ENCODE measurements at places on chromosomes 12 and 14.

- no peak for DNase-seq
Measured at GRCh38 chr14:38108681-38109080, 99.0 kb upstream of the SSTR1 start.

DNA sequence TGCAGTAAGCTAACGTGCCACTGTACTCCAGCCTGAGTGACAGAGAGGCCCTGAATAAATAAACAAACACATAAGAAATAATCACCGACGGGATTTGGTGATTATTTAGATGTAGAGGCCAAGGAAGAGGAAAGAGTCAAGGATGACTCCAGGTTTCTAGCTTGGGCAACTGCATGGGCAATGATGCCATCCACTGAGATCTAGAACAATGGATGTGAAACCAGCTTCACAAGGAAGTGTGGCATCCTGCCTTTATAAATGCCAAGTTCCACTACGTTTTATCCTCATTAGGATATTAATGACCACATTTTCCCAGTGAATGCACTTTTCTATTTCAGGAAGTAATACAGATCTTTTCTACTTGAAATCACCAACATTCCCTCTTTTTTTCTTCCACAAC lies 10.9 kb upstream of the PTGER2 start:
- no peak for DNase-seq

DNA sequence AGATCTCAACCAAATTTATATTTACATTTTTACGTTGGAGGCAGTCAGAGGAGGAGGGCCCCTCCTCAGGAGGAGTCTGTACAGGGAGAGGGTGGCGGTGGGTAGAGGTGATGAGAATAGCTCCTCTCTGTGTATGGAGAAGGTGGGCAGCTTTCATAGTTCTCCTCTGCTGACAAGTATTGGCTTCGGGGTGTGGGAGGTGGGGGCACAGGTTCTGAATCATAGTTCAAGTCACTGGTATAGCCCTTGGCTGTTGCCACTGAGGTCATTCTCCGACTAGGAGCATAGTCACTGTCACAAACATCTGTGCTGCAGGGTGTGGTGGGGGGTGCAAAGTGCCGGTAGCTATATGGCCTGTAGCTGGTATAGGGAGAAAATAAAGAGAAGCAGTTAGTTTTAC lies 50.3 kb downstream of the BCL2L14 start:
- no peak for DNase-seq

- DNase-seq, result no peak
Measured at GRCh38 chr12:93536111-93536765, 36.2 kb upstream of the SOCS2 start.

- no peak for DNase-seq
Measured at GRCh38 chr12:59398164-59398563, 197.7 kb upstream of the SLC16A7 start.

- DNase-seq, result no peak
Measured at GRCh38 chr14:54256156-54256555, 140.7 kb upstream of the CDKN3 start.

DNA sequence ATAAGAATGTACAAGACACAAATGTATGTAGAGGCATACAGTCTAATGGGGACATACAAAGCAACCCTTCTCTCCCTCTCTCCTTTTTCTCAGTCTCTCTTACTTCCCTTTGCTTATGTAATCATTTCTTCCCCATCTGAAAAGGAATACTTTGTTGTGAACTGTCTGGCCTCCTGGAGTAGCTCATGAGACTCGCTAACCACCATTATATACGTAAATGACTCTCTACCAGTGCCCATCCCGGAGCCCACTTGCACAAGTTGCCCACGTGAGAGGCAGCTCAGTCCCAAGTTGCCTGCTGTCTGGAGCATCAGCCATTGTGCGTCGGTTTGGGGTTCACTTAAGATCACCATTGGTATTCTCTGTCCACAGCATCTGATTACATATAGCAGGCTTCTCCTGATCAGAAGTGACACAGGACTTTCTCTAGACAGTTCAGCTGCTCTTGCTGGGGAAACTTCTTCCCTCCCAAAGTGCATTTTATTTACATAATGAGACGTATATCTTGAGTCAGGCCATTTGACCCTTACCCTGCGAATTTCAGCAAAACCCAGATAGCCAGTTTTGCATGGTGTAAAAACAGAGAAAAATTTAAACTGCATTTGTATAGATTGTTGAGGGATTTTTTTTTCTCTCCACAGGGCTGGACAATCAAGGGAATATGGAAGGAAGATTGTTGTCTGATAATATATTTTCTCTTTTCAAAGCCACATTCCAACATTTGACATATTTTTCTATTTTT lies 220.7 kb upstream of the EGLN3 start:
- DNase-seq, result no peak

- DNase-seq, result no peak
Measured at GRCh38 chr14:90691627-90692026, 124.6 kb downstream of the TTC7B start.

- no peak for DNase-seq
Measured at GRCh38 chr12:129903092-129903945, 506 bp downstream of the TMEM132D start.

GRCh38 chr14:35326375-35326774 lies 34.2 kb downstream of the PSMA6 start:
- no peak for DNase-seq

- DNase-seq, result no peak
Measured at GRCh38 chr14:64324461-64324860, 30.3 kb upstream of the ESR2 start.

GRCh38 chr12:4270016-4270830 lies 3.3 kb upstream of the CCND2 start:
- peak; percentile 39 for DNase-seq

- DNase-seq, result no peak
Measured at GRCh38 chr12:104219361-104219892, 3.8 kb downstream of the TXNRD1 start.

GRCh38 chr12:115956236-115956635 lies 321.3 kb downstream of the MED13L start:
- DNase-seq, result no peak

GRCh38 chr14:58082011-58082410 lies 70.0 kb downstream of the ARMH4 start:
- DNase-seq, result no peak

- peak; percentile 50 for DNase-seq
Measured at GRCh38 chr12:6363330-6364043, 11.9 kb downstream of the SCNN1A start.

GRCh38 chr12:94616203-94616729 lies 34.1 kb downstream of the TMCC3 start:
- DNase-seq, result no peak

- no peak for DNase-seq
Measured at GRCh38 chr12:57138526-57139272, 8.7 kb downstream of the LRP1-AS start.

GRCh38 chr14:67493092-67493717 lies 4.7 kb upstream of the TMEM229B start:
- DNase-seq, result no peak

- no peak for DNase-seq
Measured at GRCh38 chr14:94303111-94303510, 10.0 kb upstream of the SERPINA10 start.

DNA sequence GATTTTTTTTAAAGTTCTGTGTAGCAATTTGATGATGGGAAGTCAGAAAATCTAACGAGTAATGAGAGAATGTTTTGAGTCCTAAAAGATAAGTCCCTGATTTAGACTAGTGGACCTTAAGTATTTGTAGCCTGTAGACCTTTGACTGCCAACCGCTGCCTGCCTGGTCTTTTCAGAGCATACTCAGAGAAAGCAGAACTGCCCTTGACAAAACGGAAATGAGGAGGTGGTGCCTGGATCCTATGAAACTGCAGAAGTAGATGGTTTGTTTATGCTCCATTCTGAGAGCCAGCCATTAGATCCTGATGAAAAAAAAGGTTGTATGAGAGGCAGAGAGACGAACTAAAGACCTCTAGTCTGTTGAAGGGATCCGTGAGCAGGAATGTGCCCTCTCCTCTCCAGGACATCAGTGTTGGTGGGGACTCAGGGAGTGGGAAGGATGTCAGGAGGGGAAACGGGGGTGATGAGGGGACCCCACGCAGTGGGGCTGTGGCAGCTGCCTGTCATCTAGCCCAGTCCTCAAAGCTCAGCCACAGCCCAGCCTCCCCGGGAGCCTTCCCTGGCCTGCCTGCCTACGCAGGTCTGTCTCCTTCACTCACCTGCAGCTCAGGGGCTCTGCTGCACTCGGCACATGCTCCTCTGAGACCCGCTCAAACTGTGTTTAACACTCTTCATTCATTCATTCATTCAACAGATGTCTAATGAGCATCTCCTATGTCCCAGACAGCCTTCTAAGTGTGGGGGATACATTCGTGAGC lies 447.5 kb downstream of the AACS start:
- no peak for DNase-seq

- DNase-seq, result no peak
Measured at GRCh38 chr14:104149617-104150135, 11.3 kb downstream of the KIF26A start.

DNA sequence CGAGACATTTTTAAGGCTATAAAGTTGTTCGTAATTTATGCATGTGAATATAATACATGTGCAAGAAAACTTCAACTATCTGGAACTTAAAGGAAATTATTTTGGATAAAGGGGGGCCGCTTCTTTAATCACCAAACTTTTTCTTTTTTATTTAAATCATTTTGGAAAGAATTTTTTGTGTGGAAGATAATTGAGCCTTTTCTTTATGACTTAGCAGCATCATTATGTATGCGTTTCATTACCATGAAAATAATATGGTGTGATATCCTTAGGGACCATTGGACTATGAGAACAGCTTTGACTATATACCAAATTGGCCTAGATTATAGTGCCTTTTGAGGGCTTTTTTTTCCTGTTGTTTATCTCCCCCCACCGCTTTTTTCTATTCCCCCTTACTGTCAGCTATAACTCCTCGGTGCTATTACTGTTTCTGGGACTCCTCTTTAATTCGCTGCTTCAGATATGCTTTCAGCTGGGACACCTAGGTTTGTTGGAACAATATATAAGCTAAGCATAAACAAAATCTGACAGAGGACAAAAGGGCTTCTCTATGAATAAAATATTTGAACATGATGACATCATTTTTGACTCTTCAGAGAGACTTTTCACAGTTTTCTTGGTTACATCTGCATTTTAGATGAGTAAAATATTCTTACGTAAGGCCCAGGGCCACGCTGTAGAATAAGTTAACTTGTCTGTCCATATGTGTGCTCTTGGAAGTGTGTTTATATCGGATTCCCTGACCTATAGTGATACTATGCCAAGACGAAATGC lies 392.7 kb downstream of the NPAS3 start:
- DNase-seq, result no peak

DNA sequence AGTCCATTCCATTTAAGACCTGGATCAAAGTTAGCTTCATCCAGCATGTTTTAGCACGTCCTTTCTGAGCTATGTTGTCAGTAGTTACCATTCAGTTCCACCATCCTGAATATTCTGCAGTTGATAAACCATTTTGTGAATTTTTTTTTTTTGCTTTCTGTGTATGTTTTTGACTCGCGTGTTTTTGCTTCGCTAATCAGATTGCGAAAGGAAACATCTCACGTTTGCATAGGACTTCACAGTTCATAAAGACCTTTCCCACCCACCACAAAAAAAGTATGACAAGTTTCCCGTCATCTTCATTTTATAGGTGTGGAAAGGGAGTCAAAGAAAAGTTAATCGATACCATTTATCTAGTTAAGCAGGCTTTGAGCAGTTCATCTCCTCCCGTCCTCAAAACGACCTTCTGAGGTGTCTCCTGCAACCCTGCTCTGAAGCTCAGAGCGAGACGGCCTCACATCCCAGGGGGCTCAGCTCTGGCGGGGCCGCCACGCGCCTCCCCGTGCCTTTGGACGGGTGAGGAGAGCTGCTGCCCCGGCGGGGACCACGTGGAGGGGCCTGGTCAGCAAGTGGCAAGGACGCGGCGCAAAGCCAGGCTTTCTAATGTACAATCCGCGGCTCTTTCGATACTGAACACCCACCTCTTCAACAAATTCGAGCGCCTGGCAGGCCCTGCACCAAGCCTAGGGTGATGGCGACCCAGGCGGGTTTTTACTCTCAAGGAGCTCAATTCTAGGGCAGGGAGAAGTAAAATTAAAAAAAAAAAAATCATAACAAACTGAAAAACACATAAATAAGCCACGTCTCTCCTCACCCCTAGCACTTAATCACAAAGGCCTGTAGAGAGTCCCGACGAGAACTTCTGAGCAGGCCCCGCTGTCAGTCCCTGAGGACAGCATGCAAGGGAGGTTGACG lies 988 bp upstream of the TMEM263 start:
- DNase-seq, result no peak

GRCh38 chr14:102487204-102487577 lies 22.4 kb downstream of the ANKRD9 start:
- no peak for DNase-seq

DNA sequence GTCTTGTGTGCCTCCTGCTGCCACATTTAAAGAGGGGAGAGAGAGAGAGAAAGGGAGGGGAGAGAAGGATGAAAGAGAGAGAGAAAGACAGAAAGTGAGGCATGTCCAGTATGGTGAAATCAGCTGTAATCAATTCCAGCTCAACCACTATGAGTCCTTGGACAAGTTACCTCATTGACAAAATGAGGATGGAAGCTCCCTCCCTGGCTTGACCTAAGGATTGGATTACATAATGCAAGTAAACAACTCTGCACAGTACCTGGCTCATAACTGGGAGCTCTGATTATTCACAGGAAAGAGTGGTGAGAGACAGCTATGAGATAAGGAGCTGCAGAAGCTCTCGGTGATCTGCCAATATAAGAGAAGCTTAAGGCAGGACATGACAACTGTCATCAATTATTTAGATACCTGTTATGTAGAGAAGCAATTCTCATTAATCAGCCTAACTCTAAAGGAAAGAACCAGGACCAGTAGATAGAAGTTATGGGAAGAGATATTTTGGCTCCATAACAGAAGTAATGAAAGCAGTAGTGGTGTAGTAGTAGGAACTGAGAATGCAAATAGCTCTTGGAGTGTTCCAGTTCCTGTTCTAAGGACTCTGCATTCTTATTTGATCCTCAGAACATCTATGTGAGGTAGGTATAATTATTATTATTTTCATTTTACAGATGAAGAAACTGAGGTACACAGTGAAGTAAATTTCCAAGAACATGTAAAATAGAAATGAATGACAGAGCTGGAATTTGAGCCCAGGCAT lies 791.6 kb downstream of the DIO2 start:
- DNase-seq, result no peak

GRCh38 chr12:30783946-30784345 lies 29.2 kb upstream of the CAPRIN2 start:
- no peak for DNase-seq

DNA sequence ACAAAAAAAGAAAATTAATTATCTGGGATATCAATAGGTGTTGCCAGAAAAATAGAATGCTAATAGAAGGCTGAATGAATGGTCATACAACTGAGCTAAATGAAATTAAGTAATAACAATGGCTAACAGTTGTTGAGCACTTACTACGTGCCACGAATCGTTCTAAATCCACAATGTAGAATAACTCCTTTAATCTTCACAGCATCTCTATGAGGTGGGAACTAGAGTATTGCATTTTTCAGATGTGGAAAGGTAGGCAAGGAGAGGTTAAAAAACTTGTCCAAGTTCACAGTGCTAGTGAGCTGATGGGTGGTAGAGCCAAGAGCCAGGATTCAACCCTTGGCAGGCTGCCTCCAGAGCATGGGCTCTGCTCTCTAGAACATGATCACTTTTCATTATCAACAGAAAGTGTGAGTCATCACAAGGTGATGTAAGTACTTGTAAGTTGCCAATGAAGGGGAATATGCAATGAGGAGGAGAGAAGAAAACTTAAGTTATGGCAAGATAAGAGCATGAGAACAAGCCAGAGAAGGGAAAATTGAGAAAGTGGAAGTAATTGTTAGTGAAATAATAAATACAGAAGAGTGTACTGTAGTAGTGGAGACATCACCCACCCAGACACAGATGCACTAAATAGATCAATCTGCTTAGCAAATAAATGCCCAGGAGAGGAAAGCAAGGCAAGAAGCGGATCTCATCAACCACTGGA lies 122.1 kb downstream of the PRKD1 start:
- no peak for DNase-seq

Measured in CD4-positive, alpha-beta memory T cell (primary cell).